ENCODE measurements at places on chromosomes 4 and X.

GRCh38 chr4:88106205-88106604 lies 52.2 kb downstream of the ABCG2 start:
- no peak for DNase-seq

- no peak for DNase-seq
Measured at GRCh38 chr4:119982756-119983155, 83.9 kb downstream of the MAD2L1 start.

DNA sequence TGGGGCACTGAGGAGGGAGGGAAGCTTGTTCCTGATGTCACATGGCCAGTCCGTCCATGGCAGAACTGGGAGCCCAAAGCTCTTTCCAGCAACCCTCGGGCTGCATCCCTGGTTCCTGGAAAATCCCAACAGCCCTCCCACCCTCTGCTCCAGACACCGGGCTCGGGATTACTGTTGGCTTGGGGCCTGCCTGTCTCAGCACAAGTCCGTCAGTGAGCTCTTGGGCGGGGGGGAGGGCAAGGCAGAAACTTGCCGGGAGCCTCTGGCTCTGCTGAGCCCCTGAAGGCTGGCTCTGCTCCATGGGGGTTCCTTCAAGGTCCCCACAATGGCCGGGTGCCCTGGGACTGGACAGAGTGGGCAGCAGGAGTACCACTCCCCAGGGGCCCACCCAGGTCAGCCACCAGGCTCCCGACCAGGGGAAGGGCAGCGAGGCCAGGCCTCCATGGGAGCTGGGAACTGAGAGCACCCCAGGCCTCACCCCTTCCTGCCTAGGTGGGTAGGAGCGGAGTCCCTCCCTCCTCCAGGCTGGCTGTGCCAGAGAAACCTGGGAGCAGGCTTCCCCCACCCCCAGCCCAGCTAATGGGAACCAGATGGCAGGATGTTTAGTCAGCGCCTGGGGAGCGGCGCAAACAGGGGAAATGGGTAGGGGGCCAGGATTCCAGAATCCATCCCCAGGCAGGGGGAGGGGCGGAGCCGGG lies 6.4 kb upstream of the HAUS7 start:
- DNase-seq: no peak

- no peak for DNase-seq
Measured at GRCh38 chrX:36583674-36584073, 424.5 kb upstream of the FAM47C start.

- DNase-seq: peak; percentile 55
Measured at GRCh38 chrX:103554687-103555424, 30.5 kb upstream of the TCEAL4 start.

DNA sequence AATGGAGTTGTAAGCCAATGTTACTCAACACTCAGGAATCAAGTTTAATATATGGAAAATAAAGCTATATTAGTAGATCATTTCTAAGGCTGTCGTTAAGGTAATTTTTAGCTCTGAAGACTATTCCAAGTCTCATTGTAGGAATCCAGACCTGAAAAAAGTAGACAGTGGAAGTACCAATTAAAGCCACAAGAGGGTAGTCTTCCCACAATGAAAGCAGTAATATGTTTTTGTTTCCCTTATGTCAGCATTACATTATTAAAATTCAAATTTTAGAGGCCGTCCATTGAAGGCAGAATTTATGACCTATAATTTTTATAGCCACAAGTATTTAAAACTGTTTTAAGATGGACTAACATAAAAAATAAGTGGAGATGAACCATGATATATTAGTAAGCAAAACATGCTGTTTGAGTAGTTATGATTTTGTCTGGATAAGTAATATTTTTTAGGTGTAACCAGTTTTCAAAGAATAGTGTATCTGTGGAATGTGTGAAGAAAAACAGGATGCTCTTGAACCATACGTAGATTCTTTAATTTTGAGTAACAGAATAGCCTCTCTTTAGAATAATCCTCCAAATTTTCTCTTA lies 372.6 kb upstream of the TECRL start:
- no peak for DNase-seq

- DNase-seq: no peak
Measured at GRCh38 chr4:123990310-123990870, 593.8 kb downstream of the SPRY1 start.

- no peak for DNase-seq
Measured at GRCh38 chr4:88908003-88908402, 149.0 kb downstream of the FAM13A start.

- DNase-seq: no peak
Measured at GRCh38 chrX:97504431-97504830, 620.7 kb downstream of the RPA4 start.

DNA sequence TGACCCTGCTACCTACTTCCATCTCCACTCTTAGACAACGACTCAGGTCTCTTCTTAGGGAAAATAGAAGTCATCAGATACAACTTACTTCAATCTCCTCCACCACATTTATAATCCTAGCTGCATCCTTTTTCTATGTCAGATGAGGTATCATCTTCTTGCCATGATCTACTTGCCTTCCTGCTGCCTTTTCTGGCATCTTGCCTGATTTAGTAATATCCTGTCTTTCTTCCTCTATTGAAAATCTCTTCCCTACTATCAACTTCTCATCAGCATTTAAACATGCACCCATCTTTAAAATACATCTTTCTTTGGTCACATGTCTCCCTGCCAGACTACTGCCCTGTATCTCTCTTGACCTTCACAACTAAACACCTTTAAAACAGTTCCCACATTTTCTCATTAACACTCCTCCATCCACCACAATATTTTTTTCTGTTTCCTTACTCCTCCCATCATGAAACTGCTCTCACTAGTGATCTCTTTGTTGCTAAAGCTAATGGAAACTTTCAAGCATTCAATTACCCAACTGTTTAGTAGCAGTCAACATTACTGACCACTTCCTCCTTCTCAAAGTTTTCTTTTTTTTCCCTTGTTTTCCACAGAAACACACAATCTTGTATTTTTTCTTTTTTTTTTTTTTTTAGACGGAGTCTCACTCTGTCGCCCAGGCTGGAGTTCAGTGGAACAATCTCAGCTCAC lies 100.8 kb upstream of the CXorf66 start:
- no peak for DNase-seq

DNA sequence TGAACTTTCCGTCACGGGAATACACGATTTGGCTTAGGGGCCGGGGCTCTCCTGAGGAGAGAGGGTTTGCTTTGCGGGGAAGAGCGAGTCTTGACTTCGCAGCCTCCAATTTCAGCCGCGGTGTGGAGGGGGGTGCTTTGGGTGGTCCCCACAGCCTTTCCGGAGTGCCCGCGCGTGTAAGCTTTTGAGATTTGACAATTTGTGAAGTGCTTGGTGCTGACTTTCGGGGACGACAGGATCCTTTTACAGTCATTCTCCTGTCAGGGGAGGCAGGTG lies 355 bp downstream of the SCML1 start:
- DNase-seq: no peak

GRCh38 chrX:129512409-129512808 lies 10.9 kb downstream of the SMARCA1 start:
- no peak for DNase-seq

DNA sequence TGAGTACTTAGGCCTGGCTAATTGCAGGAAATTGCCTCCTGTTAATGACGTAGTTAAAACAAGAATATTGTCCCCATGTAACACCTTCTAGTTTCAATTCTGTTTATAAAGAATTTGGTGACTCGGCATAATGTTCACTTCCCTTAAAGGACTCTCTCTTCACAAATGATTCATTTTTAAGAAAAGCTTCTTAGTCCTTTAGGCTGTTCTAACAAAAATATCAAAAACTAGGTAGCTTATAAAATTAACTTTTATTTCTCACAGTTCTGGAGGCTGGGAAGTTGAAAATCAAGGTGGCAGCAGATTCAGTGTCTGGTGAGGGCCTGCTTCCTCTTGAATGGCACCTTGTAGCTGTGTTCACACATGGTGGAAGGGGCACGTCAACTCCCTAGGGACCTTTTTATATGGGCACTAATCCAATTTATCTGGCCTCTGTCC lies 23.8 kb downstream of the COL25A1 start:
- no peak for DNase-seq

DNA sequence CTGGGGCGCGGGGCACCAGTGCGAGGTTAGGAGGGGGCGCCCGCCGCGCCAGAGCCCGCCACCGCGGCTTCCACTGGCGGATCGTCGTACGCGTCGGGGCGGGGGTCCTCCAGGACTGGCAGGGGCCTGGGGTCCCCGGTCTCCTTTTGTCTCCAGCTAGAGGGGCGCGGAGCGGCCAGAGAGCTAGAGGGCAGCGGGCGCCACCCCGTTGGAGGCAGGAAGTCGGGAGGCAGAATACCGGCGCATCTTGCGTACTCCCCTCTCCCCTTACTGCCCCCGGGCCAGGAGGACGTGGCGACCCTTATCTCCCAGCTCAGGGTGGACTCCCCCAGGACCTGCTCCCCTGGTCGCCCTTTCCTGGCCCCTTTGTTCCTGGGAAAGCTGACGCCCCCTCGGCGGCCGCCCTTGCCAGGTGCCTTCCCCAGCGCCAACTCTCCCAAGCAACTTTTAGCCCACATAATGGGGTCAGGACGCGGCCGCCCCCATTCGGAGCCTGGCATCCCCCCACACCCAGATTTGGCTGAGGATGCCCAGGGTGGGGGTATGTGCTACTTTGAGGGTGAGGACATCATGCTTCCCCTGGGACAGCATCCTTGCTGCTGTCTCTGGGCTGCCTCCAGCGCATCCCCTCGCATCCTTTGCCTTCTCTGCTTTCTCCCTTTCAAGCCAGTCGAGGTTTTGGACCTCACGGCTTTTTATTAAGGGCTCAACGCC lies 933 bp downstream of the CNKSR2 start:
- no peak for DNase-seq

DNA sequence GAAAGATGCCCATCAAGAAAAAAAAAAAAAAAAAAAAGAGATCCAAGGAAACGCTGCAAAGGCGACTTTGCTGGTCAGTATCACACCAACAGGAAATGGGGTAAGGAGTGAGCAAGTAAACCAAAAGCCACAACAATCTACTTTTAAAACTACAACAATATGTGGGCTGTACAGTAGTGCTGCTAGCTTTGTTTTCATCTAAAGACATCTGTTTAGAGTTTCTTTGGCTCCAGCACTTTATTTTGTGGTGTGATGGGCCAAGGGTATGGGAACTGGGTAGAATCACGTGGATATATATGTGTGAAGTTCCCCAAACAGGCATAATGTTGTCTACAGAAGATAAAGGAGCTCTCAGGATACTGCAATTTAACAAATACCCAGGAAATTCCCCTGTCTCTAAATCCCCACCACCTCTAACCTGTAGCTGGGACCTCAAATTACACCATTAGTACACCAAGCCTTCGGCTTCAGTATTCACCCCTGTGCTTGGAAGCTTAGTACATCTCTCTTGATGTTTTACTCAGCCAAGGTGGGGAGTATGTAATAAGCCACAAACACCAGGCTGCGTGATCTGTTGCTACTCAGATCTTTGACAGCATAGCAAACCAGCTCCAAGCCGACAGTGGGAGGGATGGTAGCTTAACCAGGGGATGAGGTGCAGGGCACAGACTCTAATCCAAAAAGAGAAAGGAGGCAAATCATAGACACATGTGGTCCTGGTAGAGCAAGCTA lies 207.9 kb downstream of the HS6ST2 start:
- no peak for DNase-seq

GRCh38 chr4:3521621-3522325 lies 10.4 kb downstream of the LRPAP1 start:
- no peak for DNase-seq

GRCh38 chrX:154308108-154308946 lies 12.7 kb downstream of the TKTL1 start:
- no peak for DNase-seq

DNA sequence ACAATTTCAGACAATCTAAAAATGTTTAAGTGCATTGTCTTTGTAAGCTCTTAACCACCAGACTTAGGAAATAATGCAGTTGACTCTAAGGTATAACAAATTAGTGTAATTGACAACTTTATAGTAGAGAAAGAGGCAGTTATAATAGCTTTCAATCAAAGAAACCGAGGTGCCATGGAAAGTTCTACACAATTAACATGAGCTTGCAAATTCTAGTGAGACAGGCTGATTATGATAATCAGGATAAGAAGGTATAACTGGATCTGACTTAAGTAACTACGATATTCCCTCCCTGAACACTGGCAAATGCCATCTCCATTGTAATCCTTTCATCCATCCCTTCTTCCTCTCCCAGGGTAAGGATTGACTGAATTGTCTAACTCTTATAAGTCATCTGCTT lies 11.4 kb upstream of the KLHL5 start:
- DNase-seq: no peak

DNA sequence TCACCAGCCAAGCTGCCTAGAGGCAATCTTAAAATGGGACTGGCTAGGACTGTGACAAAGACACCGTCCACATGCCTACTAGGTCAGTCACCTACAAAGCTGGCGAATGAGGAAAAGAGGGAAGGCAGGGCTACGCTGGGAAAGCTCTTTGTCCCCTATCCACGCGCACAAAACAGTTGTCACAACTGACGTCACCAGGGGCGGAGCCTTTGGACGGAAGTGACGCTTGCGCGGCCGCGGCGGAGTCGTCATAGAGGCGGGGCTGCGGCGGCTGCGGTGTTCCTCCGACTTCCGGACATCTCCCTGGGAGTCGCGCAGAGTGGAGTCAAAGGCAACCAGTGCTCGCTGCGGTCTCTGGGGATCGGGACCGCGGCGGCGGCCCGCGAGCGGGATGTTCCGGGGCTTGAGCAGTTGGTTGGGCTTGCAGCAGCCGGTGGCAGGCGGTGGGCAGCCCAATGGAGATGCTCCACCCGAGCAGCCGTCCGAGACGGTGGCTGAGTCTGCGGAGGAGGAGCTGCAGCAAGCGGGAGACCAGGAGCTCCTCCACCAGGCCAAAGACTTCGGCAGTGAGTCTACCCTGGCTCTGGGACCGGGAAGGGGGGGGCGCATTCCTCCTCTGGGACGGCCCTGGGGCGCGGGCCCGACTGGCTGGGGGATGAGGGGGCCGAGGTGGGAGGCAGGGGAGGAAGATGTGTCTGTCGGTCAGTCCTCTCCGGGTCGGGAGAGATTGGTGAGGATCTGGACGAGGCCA lies at the start of gene SYAP1:
Gene SYAP1, plus strand, starts transcription at position 279 of the 751 bp plus-strand sequence. Its CDS starts 113 bp downstream, at position 392.
- DNase-seq: peak; percentile 94

GRCh38 chr4:184697956-184698355 lies 35.9 kb downstream of the CENPU start:
- no peak for DNase-seq

GRCh38 chrX:49712577-49712976 lies 16.8 kb upstream of the PAGE1 start:
- DNase-seq: no peak

DNA sequence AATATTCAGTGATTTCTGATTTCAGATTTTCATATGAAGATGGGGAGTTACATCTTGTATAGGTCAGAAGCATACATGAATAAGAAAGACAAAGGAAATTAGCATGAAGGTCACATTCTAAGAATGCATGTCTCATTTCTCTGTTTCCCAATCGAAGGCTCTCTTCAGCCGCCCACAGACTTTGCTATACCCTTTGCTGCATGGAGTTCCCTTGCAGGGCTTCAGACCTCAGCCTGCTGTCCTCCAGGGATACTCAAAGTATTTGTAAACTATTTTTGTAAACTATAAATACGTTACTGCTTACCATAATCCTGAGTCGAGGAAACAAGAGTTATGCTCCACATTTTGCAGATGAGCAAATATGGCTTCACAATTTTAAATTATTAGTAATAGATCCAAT lies 738.4 kb downstream of the PCDH18 start:
- DNase-seq: no peak

DNA sequence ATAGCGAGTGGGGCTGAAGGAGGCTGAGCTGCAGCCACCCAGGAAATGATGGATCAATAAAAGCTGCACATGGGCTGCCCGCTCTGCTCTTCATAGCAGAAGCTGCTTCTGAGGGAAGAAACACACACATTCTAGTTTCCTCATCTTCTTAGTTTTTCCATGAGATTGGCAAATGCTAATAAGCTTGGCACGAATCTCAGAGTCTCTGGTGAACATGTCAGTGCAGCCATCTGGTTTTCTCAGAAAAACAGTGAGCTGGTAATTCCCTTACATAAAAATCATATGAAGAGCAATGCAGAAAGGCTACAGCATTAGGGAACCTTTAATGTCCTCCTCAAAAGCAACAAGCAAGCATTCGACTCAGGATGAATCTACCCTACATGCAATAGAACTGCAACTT lies 69.9 kb downstream of the GATB start:
- no peak for DNase-seq

Measured in NCI-H1930 (cell line).